ENCODE measurements at places on chromosomes 16 and 17. TPM values are rescaled to one million over a fixed set of nuclear protein-coding genes. Genes with fewer than 3 reads are reported as not detected.

GAS7 gene
- 0.05 TPM for total RNA-seq

MYL11 gene
- not detected for total RNA-seq

KREMEN2 gene
- 10.8 TPM for total RNA-seq

TMEM94 gene
- 129 TPM for total RNA-seq

KRTAP4-3 gene
- total RNA-seq, result not detected

KRTAP2-1 gene
- total RNA-seq, result not detected

MSI2 gene
- 38.5 TPM for total RNA-seq

NPIPA5 gene
- 0.26 TPM for total RNA-seq

KRTAP4-1 gene
- total RNA-seq, result not detected

TPSD1 gene
- 0.26 TPM for total RNA-seq

KCNG4 gene
- total RNA-seq, result not detected

MATCAP1 gene
- 13.9 TPM for total RNA-seq

ARRB2 gene
- total RNA-seq, result 39.2 TPM

ANKS4B gene
- not detected for total RNA-seq

AOC2 gene
- 0.85 TPM for total RNA-seq

CDH13 gene
- total RNA-seq, result not detected

TAC4 gene
- not detected for total RNA-seq

CDK5R1 gene
- 7.9 TPM for total RNA-seq

LUC7L gene
- total RNA-seq, result 75.3 TPM

RCVRN gene
- total RNA-seq, result not detected

SYCE1L gene
- 4.5 TPM for total RNA-seq

CHRNE gene
- 0.13 TPM for total RNA-seq

CFAP97D1 gene
- not detected for total RNA-seq

CORO6 gene
- 9.7 TPM for total RNA-seq
